ENCODE measurements at places on chromosomes 12 and 14. TPM values are rescaled to one million over a fixed set of nuclear protein-coding genes. Genes with fewer than 3 reads are reported as not detected.

Gene RPS6KL1
- total RNA-seq: 248 TPM

Gene CLEC4C
- not detected for total RNA-seq

Gene ZBTB42
- 6.0 TPM for total RNA-seq

Gene ADAM21
- total RNA-seq: not detected

Gene GOLGA3
- total RNA-seq: 50.6 TPM

Gene TAS2R14
- total RNA-seq: 3.3 TPM

All from glutamatergic neuron (in vitro differentiated cells).